ENCODE measurements at places on chromosomes 13 and 19.

DNA sequence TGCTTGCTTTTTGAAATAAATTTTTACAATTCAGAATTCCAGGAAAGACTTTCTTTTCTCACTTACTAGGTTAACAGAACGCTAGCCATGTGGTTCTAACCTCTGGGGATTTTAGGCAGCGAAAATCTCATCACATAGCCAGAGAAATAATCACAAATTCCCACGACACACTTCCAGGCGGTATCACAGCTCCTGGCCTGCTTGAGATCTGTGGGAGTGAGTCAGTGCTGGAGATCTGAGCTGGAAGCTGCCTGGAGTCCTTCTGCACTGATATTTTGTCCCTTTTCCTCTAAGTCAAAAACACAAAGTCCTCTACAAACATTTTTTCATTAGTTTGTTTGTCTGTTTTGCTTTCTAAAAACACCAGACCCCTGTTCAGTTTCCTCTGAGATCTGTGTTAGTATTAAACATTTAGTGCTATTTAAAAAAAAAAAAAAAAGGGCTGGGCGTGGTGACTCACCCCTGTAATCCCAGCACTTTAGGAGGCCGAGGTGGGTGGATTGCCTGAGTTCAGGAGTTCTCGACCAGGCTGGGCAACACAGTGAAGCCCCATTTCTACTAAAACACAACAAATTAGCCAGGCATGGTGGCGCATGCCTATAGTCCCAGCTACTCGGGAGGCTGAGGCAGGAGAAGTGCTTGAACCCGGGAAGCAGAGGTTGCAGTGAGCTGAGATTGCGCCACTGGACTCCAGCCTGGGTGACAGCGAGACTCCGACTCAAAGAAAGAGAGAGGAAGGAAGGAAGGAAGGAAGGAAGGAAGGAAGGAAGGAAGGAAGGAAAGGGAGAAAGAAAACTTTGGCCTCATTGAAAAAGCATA lies 12.2 kb upstream of the UBE2L5 start:
- DNase-seq, result no peak

DNA sequence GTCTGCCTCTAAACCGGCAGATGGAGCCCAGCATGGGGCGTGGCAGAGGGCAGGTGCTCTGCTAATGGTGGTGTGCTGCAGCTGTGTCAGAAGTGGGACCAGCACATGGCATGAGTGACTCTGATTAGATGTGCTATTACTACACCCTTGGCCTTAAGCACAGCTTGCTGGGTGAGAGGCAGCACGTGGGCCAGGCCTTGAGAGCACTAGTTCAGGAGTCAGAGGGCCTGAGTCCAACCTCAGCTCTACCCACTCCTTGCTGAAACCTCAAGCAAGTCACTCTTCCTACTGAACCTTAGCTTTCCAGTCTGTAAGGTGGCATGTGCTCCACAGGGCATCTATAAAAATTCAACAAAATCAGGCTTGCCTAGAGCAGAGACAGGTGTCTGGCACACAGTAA lies 22.7 kb downstream of the AKT2 start:
- DNase-seq, result no peak

DNA sequence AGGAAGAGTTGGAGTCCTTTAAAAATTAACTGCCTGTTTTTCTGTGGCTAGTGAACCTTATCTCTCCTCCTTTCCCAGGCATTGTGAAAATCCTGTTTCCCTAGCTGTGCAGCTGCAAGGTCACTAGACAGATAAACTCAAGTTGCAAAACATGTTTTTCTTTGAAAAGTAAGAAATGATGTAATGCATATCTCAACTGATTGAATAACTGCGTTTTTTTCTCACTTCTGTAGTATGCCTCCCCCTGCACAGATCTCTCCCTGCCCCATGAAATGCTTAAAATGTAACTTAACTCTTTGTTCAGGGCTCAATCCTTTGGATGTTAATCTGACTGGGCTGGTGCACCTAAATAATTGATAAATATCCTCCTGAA lies 27.7 kb upstream of the CYSLTR2 start:
- no peak for DNase-seq

DNA sequence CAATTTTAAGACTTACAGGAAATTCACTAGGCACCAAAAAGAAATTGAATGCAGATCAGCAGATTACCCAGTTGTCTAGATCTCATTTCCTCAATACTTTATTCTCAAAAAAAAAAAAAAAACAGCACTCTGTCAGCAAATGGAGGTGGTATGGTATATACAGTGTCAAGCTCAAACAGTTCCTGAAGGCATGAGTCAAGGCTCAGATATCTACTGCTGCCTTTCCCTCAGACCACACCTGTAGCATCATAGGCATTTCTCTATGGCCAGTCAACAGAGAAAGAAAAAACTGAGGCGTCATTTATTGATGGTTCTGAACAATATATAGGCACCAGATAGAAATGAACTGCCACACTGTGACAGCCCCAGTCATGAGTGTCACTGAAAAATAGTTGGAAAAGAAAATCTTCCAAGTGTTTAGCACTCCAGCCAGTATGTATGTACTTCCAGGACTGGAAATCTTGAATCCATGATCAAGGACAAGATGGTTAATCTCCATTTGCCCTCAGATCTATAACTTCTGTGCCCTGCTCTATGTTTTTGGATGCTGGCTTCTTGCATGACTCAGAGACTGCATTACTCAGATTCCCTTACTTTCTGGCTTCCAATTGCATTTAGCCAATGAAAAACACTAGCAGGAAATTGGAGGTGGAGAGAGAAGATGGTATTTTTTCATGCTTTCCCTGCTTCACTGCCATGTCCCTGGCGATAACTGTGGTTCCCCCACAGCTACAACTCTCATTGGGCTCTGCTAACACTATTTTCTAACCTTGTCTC lies 8.4 kb upstream of the COG3 start:
- DNase-seq, result no peak

GRCh38 chr13:99955747-99956472 lies 15.7 kb downstream of the ZIC5 start:
- no peak for DNase-seq

DNA sequence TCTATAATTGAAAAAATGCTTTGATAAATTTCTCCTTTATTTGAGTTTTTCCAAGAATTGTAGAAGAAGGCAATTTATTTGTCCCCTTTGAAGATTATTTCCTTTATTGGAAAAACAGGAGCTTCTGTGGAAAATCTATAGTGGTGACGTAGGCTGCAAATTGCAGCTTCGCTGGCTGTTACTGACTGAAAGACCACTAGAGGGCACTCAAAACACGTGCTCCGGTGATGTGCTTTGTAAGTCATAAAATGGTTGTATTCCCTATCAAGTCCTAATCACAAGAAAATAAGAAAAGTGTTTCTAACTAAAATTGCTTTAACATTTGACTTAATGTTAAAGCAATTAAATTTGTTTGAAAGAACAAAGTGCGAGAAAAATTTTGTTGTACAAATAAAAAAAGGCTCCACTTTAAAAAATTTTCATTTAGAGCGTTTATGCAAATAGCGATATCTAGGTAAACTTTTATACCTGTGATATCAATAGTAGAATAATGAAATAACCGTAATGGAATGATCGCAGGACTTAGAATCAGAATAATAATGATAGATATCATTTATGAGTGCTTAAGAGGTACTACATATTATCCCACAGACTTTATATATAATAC lies 638.2 kb upstream of the SPRY2 start:
- DNase-seq, result peak; percentile 51

GRCh38 chr19:16591803-16592556 lies 19.8 kb upstream of the SLC35E1 start:
- no peak for DNase-seq

- DNase-seq, result no peak
These were observed 146.6 kb downstream of the RGCC start for GRCh38 chr13:41603917-41604316.

DNA sequence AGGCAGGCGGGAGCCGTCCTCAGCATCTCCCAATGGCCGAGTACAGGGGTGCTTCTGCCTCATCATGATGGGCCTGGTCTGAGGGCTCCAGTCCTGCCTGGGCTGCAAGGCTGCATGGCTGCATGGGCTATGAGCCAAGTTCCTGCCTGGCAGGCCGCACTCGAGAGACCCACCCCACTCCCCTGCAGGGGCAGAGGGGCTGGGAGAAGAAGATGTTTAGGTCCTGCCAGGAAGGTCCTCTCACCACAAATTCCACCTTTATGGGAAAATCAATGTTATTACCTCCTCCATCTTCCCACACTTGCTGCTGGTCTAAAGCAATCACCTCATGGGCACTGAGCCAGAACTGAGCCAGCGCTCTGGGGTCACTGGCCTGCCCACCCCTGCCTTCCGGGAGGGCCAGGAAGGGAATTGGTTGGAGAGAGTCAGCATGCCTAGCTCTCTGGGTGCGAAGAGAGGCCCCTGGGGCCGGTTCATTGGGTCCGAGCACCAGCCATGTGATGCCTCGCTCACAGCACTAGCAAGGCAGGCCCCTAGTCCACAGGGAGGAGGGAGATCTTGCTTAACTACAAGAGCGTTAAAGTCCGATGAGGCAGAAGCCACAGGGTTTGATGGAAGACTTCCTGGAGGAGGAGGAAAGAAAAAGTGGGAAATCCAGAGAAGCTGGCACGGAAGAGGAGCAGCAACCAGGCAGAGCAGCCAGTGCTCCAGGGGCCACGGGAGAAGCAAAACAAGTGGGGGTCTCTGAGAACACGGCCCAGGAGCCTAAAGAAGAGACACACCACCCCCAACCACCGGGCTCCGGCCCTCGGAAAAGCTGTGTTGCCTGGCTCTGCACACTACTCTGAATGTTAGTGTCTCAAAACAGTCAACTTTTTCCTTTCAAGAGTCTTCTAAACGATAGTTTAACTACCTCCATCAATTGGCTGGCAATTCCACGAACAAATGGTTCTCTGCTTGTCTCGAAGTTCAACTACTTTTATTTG lies 63.1 kb downstream of the CEBPG start:
- DNase-seq, result no peak

GRCh38 chr19:16394681-16395375 lies 70.2 kb downstream of the KLF2 start:
- DNase-seq, result no peak

DNA sequence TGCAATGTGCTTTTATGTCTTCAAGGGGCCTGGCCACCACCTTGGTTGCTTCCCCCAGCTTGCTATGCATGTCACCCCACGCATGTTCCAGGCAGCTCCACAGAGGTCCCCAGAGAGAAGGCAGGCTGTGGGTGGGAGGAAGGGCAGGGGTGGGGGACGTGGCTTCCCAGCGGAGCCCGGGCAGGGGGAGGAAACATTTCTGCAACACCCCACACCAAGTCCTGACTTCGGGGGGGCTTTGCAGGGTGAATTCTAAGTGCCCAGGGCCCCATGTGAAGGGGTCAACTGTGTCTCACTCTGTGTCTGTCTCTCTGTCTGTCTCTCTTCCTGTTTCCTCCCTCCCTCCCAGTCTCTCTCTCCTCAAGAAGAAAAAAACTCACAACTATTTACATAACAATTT lies 39.6 kb downstream of the LTBP4 start:
- no peak for DNase-seq

GRCh38 chr19:12757544-12758274 lies 6.1 kb downstream of the BEST2 start:
- DNase-seq, result peak; percentile 75

GRCh38 chr19:8150178-8150865 lies 930 bp upstream of the FBN3 start:
- DNase-seq, result no peak

DNA sequence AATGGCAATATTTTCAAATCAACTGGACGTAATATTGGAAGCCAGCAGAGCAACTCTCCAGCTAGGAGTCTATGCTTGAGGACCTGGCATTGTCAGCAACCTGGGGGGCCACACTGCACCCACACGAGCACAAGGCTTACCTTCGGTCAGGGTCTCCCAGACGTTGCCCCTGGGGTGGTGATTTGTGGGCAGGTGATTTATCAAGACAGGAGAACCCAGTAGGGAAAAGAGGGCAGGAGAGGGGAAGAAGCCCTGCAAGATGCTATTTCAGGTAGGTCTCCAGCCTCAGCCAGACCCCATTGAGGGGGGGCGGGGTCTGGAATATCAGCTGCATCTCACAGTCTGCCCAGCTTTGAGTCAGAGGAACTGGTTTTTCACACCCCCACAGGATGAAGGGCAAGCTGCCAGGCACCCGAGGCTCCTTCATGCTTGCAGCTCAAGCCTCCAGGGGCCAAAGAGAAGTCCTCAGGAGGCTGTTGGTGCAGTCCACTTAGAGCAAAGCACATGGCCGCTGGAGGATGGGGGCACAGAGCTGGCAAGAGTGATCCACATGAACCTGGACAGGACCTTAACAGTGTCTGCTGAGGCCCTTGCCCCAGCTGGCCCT lies 80.9 kb upstream of the UQCRFS1 start:
- DNase-seq, result no peak

GRCh38 chr13:106350208-106350607 lies 185.3 kb downstream of the EFNB2 start:
- no peak for DNase-seq

- no peak for DNase-seq
These were observed 19.8 kb downstream of the PAK4 start for GRCh38 chr19:39145180-39145953.

DNA sequence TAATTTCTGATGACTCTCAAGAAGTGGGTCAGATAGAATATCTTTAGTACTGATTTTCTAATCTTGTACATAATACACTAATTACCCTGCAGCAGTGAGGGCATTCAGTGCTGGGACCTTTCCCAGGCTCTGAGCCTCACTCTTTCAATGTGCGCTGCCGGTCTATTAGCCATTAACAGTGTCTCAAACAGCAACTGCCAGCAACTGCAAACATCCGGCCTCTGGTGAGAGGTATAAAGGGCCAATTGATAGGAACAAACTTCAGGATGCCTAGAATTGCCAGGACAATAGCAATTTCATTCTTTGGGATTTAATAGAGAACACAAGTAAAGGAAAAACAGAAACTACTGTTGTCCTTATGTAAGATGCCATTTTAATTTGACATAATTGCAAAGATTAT lies 604.4 kb upstream of the SPRY2 start:
- no peak for DNase-seq

GRCh38 chr13:63409791-63410351 lies 1994.2 kb upstream of the PCDH20 start:
- no peak for DNase-seq

- no peak for DNase-seq
These were observed 909.3 kb downstream of the GPC5 start for GRCh38 chr13:92307752-92308151.

- no peak for DNase-seq
These were observed 10.1 kb downstream of the RHPN2 start for GRCh38 chr19:33054623-33055022.

- DNase-seq, result no peak
These were observed 291.8 kb downstream of the HS6ST3 start for GRCh38 chr13:96381681-96382080.
